ENCODE measurements at places on chromosomes 13 and 19.

DNA sequence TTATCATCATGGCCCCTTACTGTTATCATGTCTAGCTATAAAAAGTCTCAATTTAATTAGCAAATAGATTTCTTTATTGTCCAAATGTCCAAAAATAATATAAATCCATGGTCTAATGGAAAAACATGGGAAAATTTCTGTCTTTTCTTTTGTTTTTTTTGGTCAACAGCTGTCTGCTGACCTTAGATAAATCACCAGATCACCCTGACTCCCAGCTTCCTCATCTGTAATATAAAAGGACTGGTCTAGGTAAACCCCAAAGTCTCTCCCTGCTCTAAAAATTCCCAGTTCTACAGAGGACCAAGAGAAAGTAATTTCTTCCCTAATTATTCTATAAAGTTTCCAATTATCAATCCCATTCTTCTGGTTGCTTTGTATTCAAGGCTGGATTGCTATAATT is 30.7 kb upstream of the RCBTB2 start:
- no peak for DNase-seq

DNA sequence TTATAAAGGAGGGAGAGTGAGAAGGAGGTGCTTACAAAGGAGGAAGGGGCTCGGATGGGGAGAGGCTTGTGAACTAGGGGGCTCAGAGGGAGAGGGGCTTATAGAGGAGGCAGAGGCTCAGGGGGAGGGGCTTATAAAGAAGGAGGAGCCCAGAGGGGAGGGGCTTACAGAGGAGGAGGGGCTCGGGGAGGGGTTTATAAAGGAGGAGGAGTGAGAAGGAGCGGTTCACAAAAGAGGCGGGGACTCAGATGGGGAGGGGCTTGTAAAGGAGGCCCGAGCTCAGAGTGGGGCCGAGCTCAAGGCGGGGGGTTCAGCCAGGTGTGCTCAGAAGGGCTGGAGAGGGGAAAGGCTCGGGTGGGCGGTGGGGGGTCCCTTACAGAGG is 500 bp downstream of the SMIM24 start:
- no peak for DNase-seq

GRCh38 chr13:93356469-93356868 is 129.9 kb downstream of the GPC6 start:
- no peak for DNase-seq

DNA sequence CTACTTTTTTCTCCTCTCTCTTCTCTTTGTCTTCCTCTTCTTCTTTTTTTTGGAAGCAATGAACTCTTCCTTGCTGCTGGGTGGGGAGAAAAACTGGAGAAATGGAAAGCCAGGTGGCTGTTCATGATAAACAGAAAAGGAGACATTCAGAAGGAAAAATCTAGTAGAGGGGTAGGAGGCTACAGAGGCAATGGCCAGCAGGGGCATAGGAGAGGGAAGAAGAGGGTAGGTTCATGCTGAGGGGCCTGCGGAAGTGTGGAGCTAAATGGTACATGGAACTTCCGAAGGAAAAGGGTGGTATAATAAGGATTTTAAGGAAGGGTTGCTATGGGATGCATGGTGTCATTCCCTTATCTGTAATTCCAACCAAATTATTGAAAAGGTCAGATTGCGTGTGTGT is 17.5 kb upstream of the HS6ST3 start:
- no peak for DNase-seq

GRCh38 chr13:97223037-97223710 is 1.0 kb downstream of the MBNL2 start:
- no peak for DNase-seq

DNA sequence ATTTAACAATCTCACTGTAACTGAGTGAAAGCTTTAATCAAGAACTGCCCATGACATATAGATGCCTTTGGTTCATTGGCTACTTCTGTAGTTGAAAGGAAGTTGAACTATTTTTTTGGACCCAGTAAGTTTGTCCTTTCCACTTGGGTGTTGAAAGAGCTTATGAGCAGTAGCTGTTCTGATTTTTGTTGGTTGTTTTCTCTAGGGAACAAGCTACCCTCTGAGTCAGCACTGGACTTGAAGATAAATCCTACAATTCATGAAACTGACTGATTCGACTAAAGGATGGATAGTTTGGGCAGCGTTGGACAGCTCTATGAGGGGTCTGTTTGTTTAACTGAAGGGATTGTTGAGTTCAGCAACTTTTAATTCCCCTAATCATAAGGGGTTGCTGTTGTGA is 101.0 kb downstream of the PAN3 start:
- DNase-seq = no peak

DNA sequence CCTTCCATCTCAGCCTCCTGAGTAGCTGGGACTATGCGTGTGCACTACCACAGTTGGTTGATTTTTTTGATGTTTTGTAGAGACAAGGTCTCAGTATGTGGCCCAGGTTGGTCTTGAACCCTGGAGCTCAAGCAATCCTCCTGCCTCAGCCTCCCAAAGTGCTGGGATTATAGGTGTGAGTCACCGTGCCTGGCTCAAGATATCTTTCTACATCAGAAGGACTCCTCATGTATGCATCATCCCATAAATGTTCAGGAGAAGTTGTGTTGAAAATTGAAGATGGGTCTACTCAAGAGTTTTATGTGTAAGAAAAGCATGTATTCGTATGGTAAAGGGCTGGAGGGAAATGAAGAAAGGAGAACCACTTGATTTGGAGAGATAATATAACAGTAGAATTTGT is 71.8 kb upstream of the STK24 start:
- DNase-seq = no peak

Measured in activated CD4-positive, CD25-positive, alpha-beta regulatory T cell treated with anti-CD3 and anti-CD28 coated beads, Interleukin-2, amount 50 U/mL, for 16 hours (primary cell).